ENCODE measurements at places on chromosomes 4 and X.

DNA sequence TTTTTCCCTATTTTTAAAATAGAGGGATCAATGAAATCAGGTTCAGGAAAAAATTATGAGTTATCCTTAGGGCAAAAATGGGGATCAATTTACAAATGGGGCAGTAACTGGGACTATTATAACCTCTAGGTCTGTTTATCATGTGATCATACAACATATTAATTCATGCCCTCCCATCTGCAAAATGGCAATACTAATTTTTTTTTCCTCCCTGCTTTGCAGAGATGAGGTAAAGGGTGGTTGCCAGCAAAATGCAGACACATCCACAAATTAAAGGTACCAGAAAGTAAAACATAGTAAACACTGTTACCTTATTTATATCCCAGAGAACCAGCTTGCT lies 467 bp downstream of the HSD17B11 start:
- DNase-seq = no peak

- DNase-seq = no peak
These were observed 17.7 kb downstream of the UPRT start for GRCh38 chrX:75291611-75292010.

- no peak for DNase-seq
These were observed 6.9 kb downstream of the MAGEA4 start for GRCh38 chrX:151919610-151920009.

- DNase-seq = no peak
These were observed 67.2 kb downstream of the ANK2 start for GRCh38 chr4:113116414-113117357.

- no peak for DNase-seq
These were observed 16.5 kb downstream of the UTP3 start for GRCh38 chr4:70704931-70705182.

- no peak for DNase-seq
These were observed 1049.6 kb downstream of the STIM2 start for GRCh38 chr4:27910227-27910626.

- DNase-seq = no peak
These were observed 116.0 kb downstream of the MXRA5 start for GRCh38 chrX:3230496-3230895.

- peak; percentile 45 for DNase-seq
These were observed at the start of gene GPRASP1 for GRCh38 chrX:102651242-102652011. TSS of gene GPRASP1 (plus strand) at chrX:102651483. CDS start at chrX:102653914, 2,431 bp downstream.

DNA sequence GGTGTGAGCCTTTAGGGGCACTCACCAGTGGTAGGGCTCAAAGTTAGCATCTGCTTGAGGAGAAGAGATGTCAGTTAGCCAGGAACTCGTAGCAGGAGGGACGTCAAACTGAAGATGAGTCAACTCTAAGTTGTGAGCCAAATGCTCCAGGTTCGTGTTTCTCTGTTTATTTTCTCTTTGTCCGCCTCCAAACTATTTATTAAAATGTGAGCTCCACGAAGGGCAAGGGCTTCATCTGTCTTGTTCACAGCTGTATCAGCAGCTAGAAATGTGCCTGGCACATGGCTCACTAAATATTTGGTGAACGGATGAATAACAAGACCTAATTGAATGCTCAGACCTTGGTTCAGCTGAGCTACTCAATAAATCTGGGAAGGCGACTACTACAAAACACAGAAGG lies 248.9 kb downstream of the BCOR start:
- no peak for DNase-seq

- DNase-seq = no peak
These were observed 976.5 kb downstream of the RPA4 start for GRCh38 chrX:97860226-97860625.

Data from CD4-positive, alpha-beta T cell treated with Interleukin-15 for 4 hours (primary cell).